Chondrocyte (in vitro differentiated cells): ENCODE measurements at places on chromosomes 5 and 9.

- no peak for DNase-seq
These were observed 265.7 kb upstream of the EDIL3 start for GRCh38 chr5:84650429-84650828.

GRCh38 chr9:114930056-114930812 is at the start of gene TNFSF8:
TNFSF8 (minus strand) TSS chr9:114930591; CDS start chr9:114930303, 288 bp downstream.
- DNase-seq: no peak

GRCh38 chr5:52776116-52776515 is 11.6 kb upstream of the ITGA1 start:
- DNase-seq: no peak

GRCh38 chr5:333945-334344 is 12.4 kb downstream of the AHRR start:
- no peak for DNase-seq

GRCh38 chr5:64147849-64148441 is 17.7 kb upstream of the RNF180 start:
- DNase-seq: no peak

DNA sequence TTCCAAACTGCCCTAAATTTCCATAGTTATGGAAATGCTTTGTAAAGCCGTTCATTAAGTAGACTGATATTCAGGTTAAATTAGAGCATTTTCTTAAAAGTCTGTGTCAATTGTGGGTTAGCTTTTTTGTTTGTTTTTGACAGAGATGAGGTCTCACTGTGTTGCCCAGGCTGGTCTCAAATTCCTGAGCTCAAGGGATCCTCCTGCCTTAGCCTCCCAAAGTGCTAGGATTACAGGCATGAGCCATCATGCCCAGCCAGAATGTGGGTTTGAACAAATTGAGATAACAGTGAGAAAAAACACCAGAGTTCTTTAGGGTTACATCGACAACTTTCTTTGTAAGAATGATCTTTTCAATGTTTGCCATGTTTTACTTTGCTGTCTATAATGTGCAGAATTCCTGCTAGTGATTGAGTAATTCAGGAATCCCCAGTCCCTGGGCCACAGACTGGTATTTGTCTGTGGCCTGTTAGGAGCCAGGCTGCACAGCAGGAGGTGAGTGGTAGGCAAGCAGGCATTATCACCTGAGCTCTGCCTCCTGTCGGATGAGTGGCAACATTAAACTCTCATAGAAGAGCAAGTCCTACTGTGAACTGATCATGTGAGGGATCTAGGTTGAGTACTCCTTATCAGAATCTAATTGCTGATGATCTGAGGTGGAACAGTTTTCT is 80.5 kb downstream of the RAI14 start:
- DNase-seq: no peak

GRCh38 chr5:56988490-56988889 is 36.6 kb upstream of the MIER3 start:
- no peak for DNase-seq

DNA sequence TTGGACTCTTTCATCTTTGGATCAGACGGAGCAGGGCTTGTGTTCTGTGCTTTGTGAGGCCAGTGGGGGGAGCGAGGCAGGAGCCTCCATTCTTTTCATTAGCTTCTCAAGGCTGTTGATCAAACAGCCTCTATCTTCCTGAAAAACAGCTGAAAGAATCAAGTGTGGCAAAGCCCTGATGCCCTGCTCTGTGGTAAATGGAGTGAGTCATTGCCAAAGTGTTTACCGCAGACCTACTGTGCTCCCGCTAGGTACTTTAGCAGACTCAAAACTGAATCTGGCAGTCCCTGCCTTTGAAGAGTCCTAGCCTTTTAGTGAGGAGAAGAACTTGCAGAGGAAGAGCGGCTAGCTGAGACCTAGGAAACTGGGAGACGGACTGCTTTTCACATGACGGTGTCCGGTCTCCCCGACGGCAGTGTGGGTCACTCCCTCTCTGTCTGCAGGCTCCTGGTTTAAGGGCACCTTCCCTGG is 3.3 kb downstream of the ANKRD33B start:
- no peak for DNase-seq

- DNase-seq: no peak
These were observed 811 bp upstream of the ARRDC3 start for GRCh38 chr5:91383956-91384300.

GRCh38 chr9:109939698-109940342 is 159.8 kb downstream of the PALM2AKAP2 start:
- no peak for DNase-seq

GRCh38 chr5:80704221-80704620 is 49.4 kb upstream of the DHFR start:
- no peak for DNase-seq

- no peak for DNase-seq
These were observed 33.0 kb downstream of the MAMDC2 start for GRCh38 chr9:70076678-70077077.

- no peak for DNase-seq
These were observed 130.1 kb downstream of the TRIO start for GRCh38 chr5:14273207-14273767.

DNA sequence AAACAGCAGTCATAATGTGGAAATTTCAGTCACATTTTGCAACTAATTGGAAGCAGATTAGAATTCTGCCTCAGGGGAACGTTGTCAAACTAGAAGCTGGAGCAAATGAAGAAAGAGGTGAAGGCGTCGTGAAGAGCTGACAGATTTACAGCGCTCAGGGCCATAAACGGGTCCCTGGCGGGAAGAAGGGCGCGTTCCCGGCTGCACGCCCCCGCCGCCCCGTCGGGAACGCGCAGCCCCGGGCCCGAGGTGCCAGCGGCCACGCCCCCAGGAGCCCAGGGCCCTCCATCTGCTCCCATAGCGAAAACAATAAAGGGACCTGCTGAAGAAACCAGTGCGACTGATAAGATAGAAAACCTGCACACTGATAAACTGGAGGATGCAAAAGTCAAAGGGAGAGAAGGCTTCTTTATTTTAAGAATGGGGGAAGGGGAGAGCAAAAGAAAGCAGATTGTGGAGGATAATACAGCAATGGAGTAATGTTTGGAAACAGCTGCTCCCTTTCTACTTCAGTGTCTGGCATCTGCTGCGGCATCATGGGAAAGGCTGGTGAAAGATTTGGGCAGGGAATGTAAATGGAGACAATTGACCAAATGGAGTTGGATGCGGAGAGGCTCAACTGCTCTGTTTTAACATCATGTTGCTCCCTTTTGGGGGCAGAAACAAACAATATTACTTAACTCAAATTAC is 11.1 kb downstream of the ZNF608 start:
- DNase-seq: no peak

DNA sequence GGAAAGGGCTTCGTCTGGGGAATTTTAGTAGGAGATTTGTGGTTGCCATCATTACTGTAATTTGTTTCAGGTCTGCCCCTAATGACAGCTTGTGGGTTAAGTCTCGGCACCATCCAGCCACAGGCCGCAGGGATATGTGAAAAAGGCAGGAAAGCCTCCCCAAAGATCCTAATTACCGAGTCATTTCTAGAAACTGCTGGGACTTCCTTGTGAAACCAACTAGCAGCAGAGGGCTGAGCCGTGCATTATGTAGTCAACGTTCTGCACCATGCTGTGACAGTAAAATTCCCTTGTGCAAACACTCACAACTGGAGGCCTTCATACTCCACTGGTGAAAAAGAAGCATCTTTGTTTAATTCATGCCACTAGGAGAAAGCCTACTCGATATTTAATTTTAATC is 230.3 kb downstream of the MPDZ start:
- DNase-seq: no peak

- DNase-seq: no peak
These were observed 2.0 kb upstream of the ZNF622 start for GRCh38 chr5:16467363-16468219.

DNA sequence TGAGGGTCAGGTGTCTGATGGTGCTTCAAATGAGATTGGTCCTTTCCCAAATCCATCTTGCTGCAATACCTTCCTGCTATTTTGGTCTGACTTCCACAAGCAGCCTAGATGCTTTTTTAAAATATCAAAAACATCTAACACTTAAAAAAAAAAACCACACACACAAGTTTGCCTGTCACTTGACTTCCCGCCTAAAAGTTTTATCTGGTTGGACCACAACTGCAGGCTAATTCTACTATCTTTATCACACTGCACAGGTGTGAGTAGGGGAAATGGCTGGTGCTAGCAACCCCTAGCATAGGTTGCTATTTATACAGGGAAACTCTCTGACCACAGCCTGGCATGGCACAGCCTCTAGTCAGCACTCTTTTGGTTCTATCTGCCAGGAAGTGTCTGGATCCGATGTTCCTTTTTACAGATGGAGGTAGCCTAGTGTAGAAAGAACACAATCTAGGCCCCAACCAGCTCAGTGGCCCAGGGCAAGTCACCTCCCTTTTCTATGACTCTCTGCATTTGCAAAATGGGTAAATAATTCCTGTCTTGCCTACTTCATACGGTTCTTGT is at the start of gene HEMGN:
Gene HEMGN, minus strand, starts transcription at position 92 of the 564 bp plus-strand sequence. Its CDS starts 36 bp downstream, at position 56.
- DNase-seq: no peak

GRCh38 chr9:105399117-105399516 is 48.7 kb upstream of the FSD1L start:
- no peak for DNase-seq

DNA sequence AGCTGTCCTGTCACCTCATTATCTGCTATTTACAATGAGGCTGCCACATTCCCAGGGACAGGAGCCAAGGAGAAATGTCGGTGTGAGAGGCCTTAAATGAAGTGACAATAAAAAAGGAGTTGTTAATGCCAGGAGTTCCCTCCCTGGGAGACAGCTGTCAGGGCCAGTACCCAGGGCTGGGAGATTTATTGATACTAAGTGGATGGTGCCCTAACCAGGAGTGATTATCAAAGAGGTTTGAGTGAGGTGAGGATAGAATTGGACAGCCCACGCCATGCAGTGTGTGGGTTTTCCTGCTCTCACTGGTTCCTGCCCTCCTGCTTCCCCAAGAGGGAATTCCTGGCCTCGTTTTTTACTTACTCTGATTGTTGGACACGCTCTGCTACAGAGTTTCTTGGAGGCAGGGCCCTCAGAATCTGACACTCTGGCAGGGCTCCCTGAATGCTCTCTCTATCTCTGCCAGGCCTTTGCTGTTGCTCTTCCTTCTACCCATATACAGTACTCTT is 150.8 kb downstream of the GRIA1 start:
- DNase-seq: no peak

DNA sequence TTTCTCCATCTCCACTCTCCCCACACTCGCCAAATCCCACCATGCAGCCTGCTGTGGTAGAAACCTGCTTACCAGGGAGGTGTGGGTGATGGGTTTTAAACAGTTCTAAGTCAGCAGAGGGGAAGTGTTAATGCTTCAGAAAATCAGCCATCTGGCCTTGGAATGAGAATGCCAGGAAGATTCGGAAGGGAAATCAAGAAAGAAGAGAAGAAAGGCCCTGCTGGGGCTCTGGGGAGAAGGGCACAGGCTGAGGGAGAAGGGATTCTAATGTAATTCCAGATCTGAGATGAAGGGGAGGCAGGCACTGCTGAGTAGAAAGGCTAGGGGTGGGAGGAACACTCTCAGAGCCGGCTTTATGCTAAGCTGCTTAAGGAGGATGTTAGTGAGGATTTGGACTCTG is 434.7 kb upstream of the DMAC1 start:
- DNase-seq: no peak

GRCh38 chr5:123273095-123273494 is 150.1 kb downstream of the CEP120 start:
- DNase-seq: no peak

GRCh38 chr9:581673-582497 is 259.6 kb upstream of the DMRT1 start:
- DNase-seq: no peak

DNA sequence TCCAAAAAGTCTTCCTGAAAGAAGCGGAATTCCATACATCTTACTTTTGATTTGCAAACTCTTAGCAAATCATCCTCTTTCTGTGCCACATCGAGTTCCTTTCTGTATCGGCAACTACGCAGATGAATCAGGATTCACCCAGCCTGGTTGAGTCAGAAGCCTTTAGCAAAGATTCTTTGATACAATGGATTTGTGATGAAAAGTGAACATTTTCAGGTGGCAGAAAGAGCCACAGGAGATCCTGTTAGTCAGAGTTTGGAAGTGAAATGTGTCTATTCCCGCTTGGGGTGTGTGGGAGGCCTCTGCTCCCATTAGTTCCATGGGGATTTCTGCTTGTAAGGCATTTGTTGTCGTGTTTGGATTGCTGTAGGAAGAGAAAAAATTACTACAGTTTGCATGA is 351.8 kb upstream of the WWC1 start:
- no peak for DNase-seq

- DNase-seq: no peak
These were observed 267.6 kb downstream of the TMEM167A start for GRCh38 chr5:82809420-82810143.

- DNase-seq: no peak
These were observed 103.2 kb upstream of the BASP1 start for GRCh38 chr5:17114233-17114632.

- no peak for DNase-seq
These were observed 426.6 kb downstream of the SPOCK1 start for GRCh38 chr5:137072361-137073115.

- DNase-seq: no peak
These were observed 47.0 kb downstream of the PRR16 start for GRCh38 chr5:120510994-120511686.

DNA sequence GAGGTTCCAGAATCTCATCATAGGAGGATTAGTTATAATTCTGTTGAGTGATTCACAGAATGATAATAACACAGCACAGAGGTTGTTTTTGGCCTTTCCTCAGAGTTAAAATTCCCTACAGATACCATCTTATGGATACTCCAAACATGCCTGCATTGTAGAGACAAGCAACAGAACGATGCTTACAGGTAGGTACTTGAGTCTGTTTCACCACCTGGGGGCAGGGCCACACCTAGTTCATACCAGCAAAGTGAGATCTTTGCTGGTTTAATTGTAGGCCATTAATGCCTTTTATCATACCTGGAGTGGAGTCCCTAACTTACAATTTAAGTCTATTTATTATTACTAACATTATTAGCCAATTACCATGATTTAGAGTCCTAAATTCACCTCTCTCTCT is 416.5 kb upstream of the TLE4 start:
- no peak for DNase-seq

DNA sequence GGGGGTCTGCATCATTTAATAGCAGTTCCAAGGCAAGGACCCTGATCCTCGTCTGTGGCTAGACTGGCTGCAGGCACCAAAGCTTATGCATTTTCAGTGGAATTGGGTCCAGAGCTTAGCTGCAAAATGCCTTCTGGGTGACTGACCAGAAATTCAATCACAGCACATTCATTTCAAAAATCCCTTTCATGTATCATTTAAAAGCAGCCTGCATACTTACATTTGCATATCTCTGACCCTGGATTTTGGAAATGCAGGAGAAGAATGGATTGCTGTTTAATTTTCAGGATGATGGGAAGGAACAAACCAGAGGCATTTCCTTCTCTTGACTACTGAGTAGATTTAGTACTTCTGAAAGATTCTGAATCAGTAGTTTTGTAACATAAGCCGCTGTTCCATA is 122.8 kb downstream of the PPP2R2B start:
- no peak for DNase-seq

DNA sequence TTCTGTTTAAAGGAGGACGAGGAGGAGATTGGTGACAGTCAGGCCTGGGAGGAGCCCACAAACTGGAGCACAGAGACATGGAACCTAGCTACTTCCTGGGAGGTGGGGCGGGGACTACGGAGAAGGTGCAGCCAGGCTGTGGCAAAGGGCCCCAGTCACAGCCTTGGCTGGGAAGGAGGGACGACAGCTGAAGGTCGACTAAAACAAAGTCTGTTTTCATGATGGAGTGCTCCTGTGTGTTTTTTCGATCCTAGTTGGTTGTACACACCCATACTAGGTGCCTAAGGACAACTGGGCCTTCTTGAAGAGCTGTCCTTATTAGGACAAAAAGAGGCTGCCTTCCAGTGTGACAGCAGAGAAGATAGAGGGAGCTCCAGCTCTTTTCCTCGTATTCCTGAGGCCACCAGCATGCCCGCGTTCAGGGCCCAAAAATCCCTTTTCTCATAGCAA is 2.9 kb downstream of the CCDC107 start:
- no peak for DNase-seq
